Neural progenitor cell (in vitro differentiated cells): ENCODE measurements at places on chromosomes 2 and 18. TPM values are rescaled to one million over a fixed set of nuclear protein-coding genes. Genes with fewer than 3 reads are reported as not detected.

MPP4 gene
- total RNA-seq, result not detected in 2 replicates

MROH2A gene
- total RNA-seq, result not detected in 2 replicates

CFC1 gene
- total RNA-seq, result not detected in 2 replicates

DNA sequence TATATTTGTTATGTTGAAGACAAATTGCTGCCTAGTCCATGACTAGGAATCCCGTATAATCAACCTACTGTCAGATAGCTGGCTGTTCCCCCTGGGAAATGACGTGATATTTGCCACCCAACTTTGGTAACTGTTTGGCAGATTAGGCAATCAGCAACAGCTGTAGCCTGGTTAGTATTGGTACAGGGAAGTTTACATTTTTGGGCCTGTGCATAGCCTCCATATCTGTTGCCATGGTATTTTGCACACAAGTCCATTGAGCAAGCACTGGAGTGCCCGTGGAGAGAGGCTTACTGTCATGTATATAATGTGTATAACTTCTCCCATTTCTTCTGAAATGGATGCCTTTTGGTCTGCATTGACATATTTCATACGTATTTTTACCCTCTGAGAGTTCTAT, 27.7 kb downstream of the BIRC6 start:
- no peaks in the 10 kb centered on the region for H3K27me3 ChIP-seq
- no peak overlapping the region for H3K27ac ChIP-seq
- no peak for DNase-seq
- no peak overlapping the region for H3K4me3 ChIP-seq
- peaks cover 8% of the 10 kb centered on the region for H3K36me3 ChIP-seq
- H3K4me1 ChIP-seq, result no peaks in the 10 kb centered on the region

- DNase-seq, result peak; percentile 33
- H3K27me3 ChIP-seq, result no peaks in the 10 kb centered on the region
- H3K4me3 ChIP-seq, result no peak overlapping the region
- no peaks in the 10 kb centered on the region for H3K36me3 ChIP-seq
Observed at GRCh38 chr2:19312949-19313348, 45.5 kb downstream of the OSR1 start.

DNA sequence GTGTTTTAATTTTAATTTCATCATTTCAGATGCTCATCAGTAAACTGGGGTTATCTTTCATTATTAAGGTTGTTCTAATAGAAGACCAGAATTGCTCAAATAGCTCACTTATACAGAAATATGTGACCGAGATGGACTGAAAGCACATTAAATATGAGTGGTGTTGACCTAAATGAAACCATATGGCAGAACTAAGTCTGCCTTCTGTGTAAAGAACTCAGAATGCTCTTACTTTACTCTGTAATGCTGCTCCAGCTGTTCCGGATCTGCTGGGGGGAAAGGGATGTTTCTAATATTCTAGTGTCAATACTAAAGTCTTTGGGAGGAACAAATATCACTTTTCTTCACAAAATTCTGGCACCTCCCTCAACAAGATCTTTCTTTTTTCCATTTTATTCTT, 131.0 kb downstream of the DPP4 start:
- no peak for DNase-seq
- H3K4me1 ChIP-seq, result no peaks in the 10 kb centered on the region
- no peak overlapping the region for H3K4me3 ChIP-seq
- H3K36me3 ChIP-seq, result no peaks in the 10 kb centered on the region
- H3K27ac ChIP-seq, result no peak overlapping the region

- H3K27ac ChIP-seq, result no peak overlapping the region
- DNase-seq, result no peak
- no peak overlapping the region for H3K4me3 ChIP-seq
- H3K4me1 ChIP-seq, result peaks cover 18% of the 10 kb centered on the region
Observed at GRCh38 chr2:43276962-43277391, 50.6 kb upstream of the ZFP36L2 start.

GRCh38 chr2:239787538-239788050, 237.5 kb downstream of the NDUFA10 start:
- H3K27me3 ChIP-seq, result peaks cover 70% of the 10 kb centered on the region
- no peak for DNase-seq
- no peak overlapping the region for H3K4me3 ChIP-seq
- H3K27ac ChIP-seq, result no peak overlapping the region
- H3K4me1 ChIP-seq, result peaks cover 4% of the 10 kb centered on the region
- H3K36me3 ChIP-seq, result no peaks in the 10 kb centered on the region

DNA sequence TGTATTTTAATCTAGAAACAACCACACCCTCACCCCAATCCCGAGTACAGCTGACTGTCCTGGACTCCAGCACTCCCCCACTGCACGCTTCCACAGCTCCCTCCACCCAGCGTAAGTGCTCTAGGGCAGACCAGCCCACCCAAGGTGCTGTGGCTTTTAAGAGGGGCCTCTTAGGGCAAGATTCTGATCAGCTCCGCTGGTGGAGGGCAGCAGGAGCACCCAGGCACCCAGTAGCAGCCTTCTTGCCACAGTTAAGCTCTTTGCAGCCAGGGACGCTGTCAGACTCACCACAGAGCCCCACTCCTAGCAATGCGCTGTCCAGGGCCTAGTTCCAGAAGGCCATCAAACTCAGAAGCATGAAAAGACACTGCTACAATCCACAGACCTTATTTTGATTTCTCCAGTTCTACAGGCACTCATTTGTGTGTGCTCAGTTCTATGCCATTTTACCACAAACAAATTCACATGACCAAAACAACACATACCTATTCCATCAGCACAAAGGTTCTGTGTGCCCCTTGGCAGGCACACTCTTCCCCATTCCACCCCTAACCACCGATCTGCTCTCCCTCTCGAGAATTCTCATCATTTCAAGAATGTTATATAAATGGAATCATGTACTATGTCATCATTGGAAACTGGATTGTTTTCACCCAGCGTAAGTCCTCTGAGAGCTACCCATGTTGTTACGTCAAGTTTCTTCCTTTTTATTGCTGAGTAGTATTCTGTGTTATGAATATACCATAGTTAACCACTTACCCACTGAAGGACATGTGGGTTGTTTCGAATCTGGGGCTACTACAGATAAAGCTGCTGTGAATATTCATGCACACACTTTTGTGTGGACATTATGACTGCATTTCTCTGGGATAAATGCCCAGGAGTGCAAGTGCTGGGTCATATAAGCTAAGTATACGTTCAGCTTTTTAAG, 40.4 kb downstream of the PTPN2 start:
- no peak overlapping the region for H3K27ac ChIP-seq
- no peaks in the 10 kb centered on the region for H3K4me1 ChIP-seq
- H3K36me3 ChIP-seq, result no peaks in the 10 kb centered on the region

DNA sequence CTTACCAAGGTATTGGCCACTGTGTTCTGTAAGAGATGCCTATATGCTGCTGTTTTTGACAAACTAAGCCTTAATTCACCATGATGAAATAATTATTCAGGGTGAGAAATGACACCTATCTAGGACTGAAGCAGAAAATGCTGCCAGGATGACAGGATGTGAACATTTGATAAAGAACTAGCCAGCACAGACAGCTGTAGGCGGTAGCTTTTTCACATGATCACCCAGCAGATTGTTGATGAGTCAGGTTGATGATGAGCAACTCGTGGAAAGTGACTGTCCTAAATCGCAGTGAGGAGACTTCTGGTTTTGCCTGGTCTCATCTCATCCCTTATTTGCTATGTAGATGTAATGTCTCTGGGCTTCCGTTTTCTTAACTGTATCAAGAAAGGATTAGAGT, 144.1 kb downstream of the PRPF40A start:
- no peak overlapping the region for H3K4me3 ChIP-seq
- no peak for DNase-seq
- H3K27ac ChIP-seq, result no peak overlapping the region

GRCh38 chr18:68033466-68033865, 516.9 kb upstream of the DSEL start:
- H3K4me1 ChIP-seq, result no peaks in the 10 kb centered on the region
- H3K27ac ChIP-seq, result no peak overlapping the region
- no peaks in the 10 kb centered on the region for H3K36me3 ChIP-seq
- no peak for DNase-seq

- H3K27ac ChIP-seq, result no peak overlapping the region
- no peaks in the 10 kb centered on the region for H3K36me3 ChIP-seq
- no peaks in the 10 kb centered on the region for H3K27me3 ChIP-seq
- DNase-seq, result peak; percentile 33
- H3K4me1 ChIP-seq, result no peaks in the 10 kb centered on the region
Observed at GRCh38 chr2:50491541-50492476, 540.1 kb downstream of the NRXN1 start.

- H3K4me1 ChIP-seq, result peaks cover 3% of the 10 kb centered on the region
- no peak overlapping the region for H3K27ac ChIP-seq
- H3K36me3 ChIP-seq, result no peaks in the 10 kb centered on the region
- no peak overlapping the region for H3K4me3 ChIP-seq
- no peak for DNase-seq
Observed at GRCh38 chr2:219120082-219120481, 40.5 kb downstream of the NHEJ1 start.

- H3K4me1 ChIP-seq, result no peaks in the 10 kb centered on the region
- no peak overlapping the region for H3K27ac ChIP-seq
- no peak for DNase-seq
- no peaks in the 10 kb centered on the region for H3K36me3 ChIP-seq
- H3K4me3 ChIP-seq, result no peak overlapping the region
- H3K27me3 ChIP-seq, result no peaks in the 10 kb centered on the region
Observed at GRCh38 chr2:156756516-156756915, 320.3 kb downstream of the GPD2 start.

EVX2 gene
- total RNA-seq, result not detected in 2 replicates

GRCh38 chr2:191927991-191928390, 81.1 kb upstream of the CAVIN2 start:
- H3K4me1 ChIP-seq, result peaks cover 20% of the 10 kb centered on the region
- no peaks in the 10 kb centered on the region for H3K36me3 ChIP-seq
- no peaks in the 10 kb centered on the region for H3K27me3 ChIP-seq

DNA sequence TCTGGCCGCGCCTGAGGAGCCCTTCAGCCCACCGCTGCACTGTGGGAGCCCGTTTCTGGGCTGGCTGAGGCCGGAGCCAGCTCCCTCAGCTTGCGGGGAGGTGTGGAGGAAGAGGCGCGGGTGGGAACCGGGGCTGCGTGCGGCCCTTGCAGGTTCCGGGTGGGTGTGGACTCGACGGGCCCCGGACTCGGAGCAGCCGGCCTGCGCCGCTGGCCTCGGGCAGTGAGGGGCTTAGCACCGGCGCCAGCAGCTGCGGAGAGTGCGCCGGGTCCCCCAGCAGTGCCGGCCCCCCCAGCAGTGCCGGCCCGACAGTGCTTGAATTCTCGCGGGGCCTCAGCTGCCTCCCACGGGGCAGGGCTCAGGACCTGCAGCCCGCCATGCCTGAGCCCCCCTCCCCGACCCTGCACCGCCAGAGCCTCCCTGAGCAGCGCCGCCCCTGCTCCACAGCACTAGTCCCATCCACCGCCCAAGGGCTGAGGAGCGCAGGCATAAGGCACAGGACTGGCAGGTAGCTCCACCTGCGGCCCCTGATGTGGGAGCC, 534.2 kb downstream of the ZNF804A start:
- no peak overlapping the region for H3K4me3 ChIP-seq
- H3K4me1 ChIP-seq, result no peaks in the 10 kb centered on the region
- no peaks in the 10 kb centered on the region for H3K36me3 ChIP-seq
- DNase-seq, result no peak
- H3K27ac ChIP-seq, result no peak overlapping the region

UGT1A10 gene
- not detected in 2 replicates for total RNA-seq

DNA sequence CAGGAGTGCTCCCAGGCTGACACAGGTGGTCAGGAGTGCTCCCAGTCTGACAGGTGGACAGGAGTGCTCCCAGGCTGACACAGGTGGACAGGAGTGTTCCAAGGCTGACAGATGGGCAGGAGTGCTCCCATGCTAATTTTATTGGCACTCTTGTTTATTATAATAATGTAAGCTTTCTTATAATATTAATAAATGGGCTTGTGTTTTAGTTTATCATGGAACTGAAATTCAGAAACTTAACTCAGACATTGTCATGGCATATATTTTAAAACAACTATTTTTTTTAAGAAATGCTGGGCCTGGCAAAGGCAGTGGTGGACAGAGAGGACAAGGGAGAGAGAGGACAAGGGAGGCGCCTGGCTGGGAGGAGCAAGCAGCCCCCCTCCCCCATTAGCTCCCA, 18.7 kb downstream of the ANO7 start:
- H3K27ac ChIP-seq, result no peak overlapping the region
- no peak overlapping the region for H3K4me3 ChIP-seq

GRCh38 chr18:36843784-36844183, 14.9 kb downstream of the KIAA1328 start:
- no peaks in the 10 kb centered on the region for H3K4me1 ChIP-seq
- no peaks in the 10 kb centered on the region for H3K36me3 ChIP-seq
- no peaks in the 10 kb centered on the region for H3K27me3 ChIP-seq

GRCh38 chr2:12176623-12177454, 430.4 kb downstream of the LPIN1 start:
- no peak overlapping the region for H3K4me3 ChIP-seq
- no peaks in the 10 kb centered on the region for H3K36me3 ChIP-seq
- H3K27ac ChIP-seq, result no peak overlapping the region

NEU2 gene
- total RNA-seq, result not detected in 2 replicates
